NCI-H748 treated with DMSO at 0.1 percent for 48 hours (cell line): ENCODE measurements at places on chromosomes 11 and 22.

- no peak for DNase-seq
These were observed 7.6 kb downstream of the SLC29A2 start for GRCh38 chr11:66363805-66364535.

DNA sequence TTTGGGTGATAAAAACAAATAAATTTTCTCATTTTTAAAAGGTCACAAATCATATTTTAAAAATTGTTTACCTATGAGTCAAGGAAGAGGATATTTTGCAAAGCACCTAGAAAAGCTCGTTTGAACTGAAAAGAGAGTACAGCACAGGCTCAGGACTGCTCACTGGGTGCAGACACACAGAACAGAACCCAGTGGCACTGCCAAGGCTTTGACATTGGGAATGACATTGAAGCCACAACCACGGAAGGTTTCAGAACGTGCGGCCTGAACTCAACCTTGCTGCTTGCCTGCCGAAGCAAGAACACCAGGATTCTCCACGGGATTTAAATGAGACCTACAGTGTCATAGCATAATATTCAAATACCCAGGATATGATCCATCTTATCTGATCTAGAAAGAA is 597.1 kb upstream of the B3GAT1 start:
- DNase-seq: no peak

- DNase-seq: no peak
These were observed 108.6 kb downstream of the INSC start for GRCh38 chr11:15223318-15223717.

DNA sequence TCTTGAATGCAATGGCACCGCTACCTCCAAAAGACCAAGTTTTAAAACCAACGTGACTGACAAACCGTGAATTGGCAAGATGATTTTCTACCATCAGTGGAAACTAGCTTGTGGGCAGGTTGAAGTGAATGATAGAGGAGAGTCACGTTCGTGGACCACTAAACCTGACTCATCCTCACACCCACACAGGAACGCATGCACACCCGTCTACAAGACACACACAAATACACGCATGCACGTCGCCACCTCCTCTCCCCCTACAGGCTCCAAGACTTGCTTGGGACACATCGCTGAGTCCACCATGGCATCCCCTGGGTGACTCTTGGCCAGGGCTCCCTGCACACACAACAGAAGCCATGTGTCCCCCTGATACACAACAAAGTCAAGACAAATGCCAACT is 14.4 kb downstream of the TMPRSS6 start:
- no peak for DNase-seq

GRCh38 chr11:8354622-8355415 is 91.1 kb upstream of the LMO1 start:
- peak; percentile 13 for DNase-seq

DNA sequence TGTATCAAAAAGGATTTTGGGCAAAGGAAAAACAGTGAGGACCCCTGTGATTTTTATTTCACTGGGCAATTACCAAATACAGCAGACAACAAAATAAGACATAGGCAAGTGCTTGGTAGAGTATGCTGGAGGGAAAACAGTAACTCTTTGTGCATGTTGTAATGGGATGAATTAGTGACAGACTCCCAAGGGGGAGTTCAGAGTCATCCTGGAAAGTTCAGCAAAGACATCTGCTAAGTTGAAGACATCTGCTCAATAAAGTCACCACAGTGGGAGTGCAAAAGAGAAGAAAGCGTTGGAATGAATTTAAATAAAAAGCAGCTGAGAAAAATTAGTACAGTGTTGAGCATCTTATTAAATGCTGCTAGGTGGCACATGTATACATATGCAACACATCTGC is 378.8 kb upstream of the ISX start:
- DNase-seq: no peak

GRCh38 chr11:78868563-78868962 is 293.9 kb upstream of the NARS2 start:
- no peak for DNase-seq

- DNase-seq: no peak
These were observed 68.2 kb downstream of the MSANTD4 start for GRCh38 chr11:105953886-105954285.

- DNase-seq: no peak
These were observed 13.6 kb downstream of the SLC22A12 start for GRCh38 chr11:64604458-64605243.

- DNase-seq: no peak
These were observed 553 bp upstream of the LDLRAD3 start for GRCh38 chr11:35943309-35943708.

DNA sequence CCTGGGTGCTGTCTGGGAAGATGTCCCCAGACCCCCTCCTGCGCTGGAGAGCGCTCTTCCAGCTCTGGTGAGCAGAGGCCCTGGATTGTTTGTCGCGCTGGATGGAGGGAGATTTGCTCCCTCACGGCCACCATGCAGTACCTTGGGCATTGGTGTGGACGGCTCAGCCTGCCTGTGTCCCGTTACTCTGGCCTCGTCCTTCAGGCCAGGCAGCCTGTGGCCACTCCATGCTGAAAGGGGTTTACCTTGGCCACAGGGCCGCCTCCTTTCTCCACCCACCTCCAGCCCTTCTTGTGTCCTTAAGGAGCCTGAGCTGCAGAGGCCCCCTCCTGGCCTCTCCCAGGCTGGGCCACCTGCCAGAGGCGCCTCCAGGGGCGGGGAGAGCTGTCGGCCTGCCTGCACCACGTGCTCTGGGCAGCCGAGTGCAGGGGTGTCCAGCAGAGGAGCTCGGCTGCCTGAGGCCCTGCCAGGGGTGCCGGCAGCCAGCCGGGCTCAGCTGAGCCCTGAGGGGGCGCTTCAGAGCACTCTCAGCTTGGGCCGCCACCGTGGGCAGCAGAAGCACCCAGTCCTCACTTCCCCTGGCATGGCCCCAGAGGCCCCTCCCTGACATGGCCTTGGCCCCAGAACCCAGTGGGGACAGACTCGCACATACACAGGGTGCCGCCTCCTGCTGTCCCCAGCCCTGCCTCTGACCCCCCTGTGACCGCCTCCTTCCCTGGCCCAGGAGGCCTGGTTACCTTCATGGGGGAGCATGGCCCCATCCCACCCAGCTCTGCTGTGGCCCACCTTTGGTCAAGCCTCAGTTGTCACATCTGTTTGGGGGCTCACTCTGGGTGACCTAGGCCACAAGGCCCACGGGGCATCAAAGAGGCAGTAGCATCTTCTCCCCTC is 3.4 kb downstream of the CCND1 start:
- DNase-seq: no peak

GRCh38 chr11:107808521-107808920 is 50.1 kb downstream of the SLC35F2 start:
- no peak for DNase-seq

DNA sequence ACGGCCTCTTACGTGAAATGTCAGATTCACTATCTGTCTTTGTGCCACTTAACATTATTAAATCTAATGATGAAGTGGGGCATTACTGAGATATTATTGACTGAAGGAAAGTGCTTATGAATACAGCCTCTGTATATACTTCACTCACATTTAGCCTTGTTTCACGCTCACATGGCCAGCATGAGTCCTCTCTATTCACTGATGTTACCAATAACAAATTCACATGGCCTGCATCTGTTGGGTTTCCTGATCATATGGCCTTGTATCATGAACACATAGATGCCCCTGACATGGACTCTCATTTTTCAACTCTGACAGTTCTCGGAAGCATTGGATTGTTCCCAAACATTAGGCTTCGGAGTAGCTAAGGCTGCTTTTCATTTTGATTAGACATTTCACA is 68.3 kb upstream of the MYO18B start:
- no peak for DNase-seq

GRCh38 chr11:128291835-128292234 is 295.5 kb downstream of the ETS1 start:
- DNase-seq: no peak

GRCh38 chr22:42297778-42298177 is 27.3 kb upstream of the TCF20 start:
- DNase-seq: no peak

DNA sequence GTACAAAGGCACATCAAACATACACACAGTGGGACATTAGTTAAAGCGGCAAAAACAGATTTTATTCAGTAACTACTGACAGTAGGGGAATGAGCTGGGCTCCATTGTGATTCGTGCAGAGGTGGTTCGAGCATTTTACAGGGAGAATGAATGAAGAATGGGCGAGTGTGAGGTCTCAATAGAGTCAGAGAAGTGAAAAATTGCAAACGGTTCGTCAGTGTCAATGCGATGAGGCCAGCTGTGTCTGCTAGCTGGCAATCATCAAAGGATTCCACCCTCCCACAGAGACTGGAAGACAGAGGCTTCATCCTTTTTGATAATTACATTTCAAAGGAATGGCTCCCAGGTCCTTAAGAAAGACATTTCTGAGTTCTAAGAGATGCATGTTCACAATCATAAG is 17.4 kb downstream of the OR4D9 start:
- no peak for DNase-seq

GRCh38 chr11:128232588-128232987 is 354.8 kb downstream of the ETS1 start:
- DNase-seq: no peak

GRCh38 chr11:69339983-69340565 is 46.1 kb downstream of the MYEOV start:
- no peak for DNase-seq

DNA sequence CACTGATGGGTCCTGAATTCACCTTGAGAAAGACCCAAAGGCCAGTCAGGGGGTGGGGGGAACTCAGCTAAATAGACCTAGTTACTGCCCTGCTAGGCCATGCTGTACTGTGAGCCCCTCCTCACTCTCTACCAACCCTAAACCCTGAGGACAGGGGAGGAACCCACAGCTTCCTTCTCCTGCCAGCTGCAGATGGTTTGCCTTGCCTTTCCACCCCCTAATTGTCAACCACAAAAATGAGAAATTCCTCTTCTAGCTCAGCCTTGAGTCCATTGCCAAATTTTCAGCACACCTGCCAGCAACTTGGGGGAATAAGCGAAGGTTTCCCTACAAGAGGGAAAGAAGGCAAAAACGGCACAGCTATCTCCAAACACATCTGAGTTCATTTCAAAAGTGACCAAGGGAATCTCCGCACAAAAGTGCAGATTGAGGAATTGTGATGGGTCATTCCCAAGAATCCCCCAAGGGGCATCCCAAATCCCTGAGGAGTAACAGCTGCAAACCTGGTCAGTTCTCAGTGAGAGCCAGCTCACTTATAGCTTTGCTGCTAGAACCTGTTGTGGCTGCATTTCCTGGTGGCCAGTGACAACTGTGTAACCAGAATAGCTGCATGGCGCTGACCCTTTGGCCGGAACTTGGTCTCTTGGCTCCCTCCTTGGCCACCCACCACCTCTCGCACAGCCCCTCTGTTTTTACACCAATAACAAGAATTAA is 2.4 kb upstream of the TTC36 start:
- DNase-seq: no peak

- no peak for DNase-seq
These were observed 21.1 kb downstream of the RFPL3 start for GRCh38 chr22:32378707-32379272.

DNA sequence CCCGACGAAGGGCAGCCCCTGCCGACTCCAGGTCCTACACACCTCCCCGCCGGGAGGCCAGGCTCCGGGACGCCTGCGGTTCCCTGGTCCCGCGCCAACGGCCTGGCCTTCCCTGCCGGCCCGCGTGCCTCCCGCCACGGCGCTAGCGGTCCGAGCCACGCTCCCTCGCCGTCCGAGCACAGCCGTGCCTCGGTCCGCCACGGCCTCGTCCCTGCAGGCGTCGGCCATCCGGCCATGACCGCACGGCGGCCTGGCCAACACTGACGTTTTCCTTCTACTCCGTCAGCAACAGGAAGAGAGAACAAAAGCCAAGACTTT is 532 bp downstream of the EIF4G2 start:
- no peak for DNase-seq

DNA sequence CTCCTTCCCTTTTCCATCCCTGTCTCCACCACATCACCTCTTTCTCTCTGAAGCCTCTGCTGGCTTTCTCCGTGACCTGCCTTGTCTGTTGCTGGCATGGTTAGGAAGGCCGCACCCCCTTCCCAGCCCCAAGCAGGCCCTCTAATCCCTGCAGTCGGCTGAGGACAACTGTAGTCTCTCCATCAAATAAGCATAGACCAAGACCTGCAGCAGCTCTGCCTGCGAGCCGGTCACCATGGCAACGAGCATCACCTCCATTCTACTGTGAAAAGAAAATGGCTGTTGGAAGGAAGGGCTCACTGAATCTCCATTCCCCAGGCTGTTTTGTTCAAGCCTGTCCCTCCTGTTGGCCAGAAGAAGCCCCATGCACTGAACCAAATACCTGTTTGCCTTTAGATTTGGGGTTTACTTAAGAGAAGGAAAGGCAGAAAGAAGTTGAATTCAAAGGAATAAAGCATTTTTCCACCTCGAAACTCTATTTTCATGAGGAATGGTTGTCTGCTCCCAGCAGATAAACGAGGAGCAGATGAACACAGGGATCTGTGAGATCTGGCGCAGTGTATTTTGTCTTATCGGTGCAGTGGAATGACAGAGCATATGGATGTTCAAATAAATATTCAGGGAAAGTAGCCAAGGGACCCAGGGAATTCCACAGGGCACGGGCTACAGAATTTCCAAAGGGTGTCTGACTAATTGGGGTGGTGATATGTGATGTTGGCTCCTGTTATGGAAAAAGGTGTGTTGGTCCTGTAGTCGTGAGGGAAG is 113.1 kb upstream of the TTC12 start:
- no peak for DNase-seq

- DNase-seq: no peak
These were observed 223.8 kb downstream of the FAM76B start for GRCh38 chr11:95565724-95566141.

GRCh38 chr11:68965901-68966853 is 14.6 kb downstream of the MRGPRD start:
- no peak for DNase-seq

- DNase-seq: no peak
These were observed 62.2 kb upstream of the FADD start for GRCh38 chr11:70140711-70141485.

- no peak for DNase-seq
These were observed 27.6 kb upstream of the CD44 start for GRCh38 chr11:35111161-35112055.

- no peak for DNase-seq
These were observed 21.6 kb upstream of the PEX26 start for GRCh38 chr22:18056161-18056666.

GRCh38 chr11:77353131-77353530 is 51.6 kb upstream of the GDPD4 start:
- DNase-seq: no peak

DNA sequence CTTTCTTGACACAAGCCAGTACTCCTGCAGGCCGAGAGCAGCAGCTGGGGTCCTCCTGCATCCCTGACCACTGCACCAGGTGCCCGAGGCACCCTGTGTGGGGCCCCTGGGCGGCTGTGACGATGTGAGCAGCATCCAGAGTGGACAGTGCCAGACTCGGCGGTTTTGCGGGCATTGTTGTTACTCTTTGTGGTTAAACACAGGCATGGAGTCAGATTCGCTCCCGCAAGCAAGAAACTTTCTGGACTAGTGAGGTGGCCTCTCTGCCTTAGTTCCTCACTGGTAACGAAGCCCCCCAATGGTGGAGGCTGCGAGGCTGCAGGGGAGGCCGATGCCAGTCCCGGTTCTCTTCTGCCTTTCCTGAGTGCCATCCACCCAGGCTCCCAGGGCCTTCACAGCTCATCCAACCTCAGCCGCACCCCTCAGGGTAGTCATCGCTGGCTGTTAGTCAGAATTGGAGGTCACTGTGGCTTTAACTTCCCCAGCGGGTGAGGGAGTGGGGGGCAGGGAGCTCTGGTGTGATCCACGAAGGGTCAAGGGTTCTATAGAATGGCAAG is 3.7 kb upstream of the CLDN5 start:
- DNase-seq: no peak

- DNase-seq: peak; percentile 88
These were observed 938.9 kb upstream of the TENM4 start for GRCh38 chr11:80379620-80380278.

- DNase-seq: no peak
These were observed 4.8 kb upstream of the EMID1 start for GRCh38 chr22:29200901-29201300.

GRCh38 chr11:10459029-10459970 is 4.2 kb downstream of the AMPD3 start:
- DNase-seq: no peak
